ENCODE measurements at places on chromosomes 13 and 19.

DNA sequence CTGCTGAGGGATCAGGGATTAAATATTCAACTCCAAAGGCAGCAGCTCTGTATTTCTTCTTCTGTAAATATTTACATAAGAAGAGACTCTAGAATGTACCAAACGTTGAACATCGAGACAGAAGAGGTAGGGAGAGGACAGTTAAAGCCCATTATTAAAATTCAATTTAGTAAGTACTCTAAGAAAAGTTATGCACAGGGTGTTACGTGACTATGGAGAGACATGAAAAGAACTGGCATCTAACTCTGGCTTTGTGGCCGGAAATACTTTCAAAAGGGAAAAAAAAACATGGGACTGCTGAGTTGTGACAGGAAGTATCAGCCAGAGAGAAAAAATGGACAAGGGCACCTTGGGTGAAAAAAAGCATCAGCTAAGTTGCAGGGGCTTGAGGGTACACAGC is 36.7 kb downstream of the LNX2 start:
- DNase-seq: no peak

DNA sequence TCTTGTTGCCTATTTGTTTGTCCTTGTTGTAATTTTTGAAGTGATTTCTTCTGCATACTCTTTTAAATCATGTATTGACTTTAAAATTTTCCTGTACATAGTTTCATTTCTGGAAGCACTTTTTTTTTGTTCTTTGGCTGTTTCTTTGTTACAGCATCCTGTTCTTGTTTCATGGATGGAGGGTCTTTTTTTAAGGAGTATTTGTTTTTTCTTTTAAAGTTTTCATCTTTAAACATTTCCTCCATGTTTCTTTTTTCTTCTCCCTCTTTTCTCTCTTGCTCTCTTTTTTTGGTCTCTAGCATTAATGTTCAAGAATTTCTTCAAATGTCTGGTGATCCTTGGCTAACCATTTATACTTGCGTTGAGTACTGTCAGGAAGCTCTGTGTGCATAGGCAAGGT is 58.8 kb downstream of the URI1 start:
- DNase-seq: no peak

DNA sequence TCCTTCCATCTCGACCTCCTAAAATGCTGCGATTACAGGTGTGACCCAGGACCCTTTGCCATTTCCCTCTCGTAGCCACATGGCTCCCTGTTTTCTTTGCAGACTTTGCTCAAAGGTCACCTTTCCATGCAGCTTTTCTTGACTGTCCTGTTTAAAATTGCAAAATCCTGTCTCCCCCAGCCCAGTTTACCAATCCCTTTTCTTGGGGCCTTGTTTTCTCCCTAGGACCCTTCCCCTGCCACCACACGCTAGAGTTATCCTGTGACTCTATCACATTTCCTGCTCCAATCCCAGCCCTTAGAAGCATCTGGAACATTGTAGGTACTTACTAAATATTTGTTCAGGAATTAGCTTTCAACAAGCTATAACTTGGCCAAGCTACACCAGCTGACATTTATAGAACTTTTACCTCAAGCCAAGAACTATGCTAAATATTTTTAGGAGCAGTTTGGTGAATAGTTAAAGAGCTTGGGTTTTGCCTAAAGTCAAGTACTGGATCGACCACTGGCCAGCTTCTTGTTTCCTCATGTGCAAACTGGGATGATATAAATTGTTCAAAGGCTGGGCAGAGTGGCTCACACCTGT is 9.1 kb upstream of the SERTAD3 start:
- peak; percentile 59 for DNase-seq

GRCh38 chr13:72586518-72586917 is 140.9 kb downstream of the MZT1 start:
- no peak for DNase-seq

GRCh38 chr19:52889931-52890330 is 7.5 kb downstream of the ZNF320 start:
- no peak for DNase-seq

DNA sequence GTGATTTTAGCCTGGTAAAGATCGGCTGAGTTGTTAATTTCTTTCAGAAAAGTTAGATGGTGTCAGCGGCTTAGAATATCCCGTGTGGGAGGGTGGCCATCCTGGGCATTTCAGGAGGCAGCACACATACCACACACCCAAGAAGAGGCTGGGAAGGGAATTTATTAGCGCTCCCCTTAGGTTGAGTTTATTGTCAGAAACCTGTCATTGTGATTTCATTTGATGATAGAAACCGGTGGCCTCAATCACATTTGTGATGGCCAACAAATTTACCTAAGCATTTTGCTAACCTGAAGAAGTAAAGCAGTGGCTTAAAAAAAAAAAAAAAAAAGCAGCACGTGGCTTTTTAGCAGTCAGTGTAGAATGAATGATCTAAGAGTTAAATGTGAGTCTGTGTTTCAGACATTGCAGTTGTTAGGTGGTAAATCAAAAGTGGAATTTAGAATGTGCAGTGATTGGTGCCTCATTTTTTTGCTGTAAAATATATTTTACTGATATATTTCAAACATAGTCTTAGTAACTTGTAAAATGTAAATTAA is 2.7 kb downstream of the SIPA1L3 start:
- DNase-seq: no peak

- DNase-seq: no peak
Measured at GRCh38 chr13:63636316-63636993, 2220.8 kb upstream of the PCDH20 start.

DNA sequence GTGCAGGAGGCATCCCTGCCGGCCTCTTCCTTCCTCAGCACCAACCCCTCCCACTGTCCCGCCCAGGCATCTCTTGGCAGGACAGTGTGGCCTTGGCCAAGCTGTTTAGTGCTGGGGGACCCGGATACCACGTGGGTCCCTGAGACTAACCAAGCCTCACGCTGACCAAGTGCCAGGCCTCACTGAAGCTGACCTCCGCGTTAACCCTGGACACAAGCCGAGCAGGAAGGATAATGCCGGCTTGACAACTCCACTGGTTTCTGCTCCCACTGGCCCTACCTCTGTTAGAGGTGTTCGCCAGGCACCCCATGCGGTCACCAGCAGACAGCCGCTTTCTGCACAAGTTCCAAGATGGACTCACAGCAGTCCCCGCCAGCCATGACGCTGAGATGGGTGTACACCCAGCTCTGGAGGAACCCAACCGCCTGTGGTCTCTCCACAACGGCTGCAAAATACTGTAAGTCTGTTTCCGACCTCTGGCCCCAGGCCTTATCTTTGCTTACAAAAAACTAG is 12.4 kb downstream of the GRTP1 start:
- no peak for DNase-seq

DNA sequence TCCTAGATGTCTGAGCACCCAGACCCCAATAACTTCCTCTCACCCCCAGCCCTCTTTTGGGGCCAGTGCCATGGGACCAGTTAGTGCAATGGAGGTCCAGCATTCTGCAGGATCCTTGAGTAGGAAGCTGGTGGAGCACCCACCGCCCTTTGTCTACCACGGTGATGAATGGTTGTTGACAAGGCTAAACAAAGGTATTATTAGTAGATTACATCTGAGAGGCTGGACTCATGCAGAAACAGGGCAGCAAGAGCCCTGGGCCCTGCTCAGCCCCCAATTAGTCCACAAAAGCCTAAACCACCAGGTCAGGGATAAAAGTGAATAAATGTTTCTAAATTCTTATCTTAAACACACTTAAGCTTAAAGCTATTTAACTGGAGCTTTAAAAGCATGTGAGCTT is 196.5 kb upstream of the TSHZ3 start:
- no peak for DNase-seq

GRCh38 chr19:54921082-54921481 is 15.1 kb downstream of the NCR1 start:
- DNase-seq: no peak

GRCh38 chr13:42218576-42218975 is 53.4 kb upstream of the AKAP11 start:
- no peak for DNase-seq

DNA sequence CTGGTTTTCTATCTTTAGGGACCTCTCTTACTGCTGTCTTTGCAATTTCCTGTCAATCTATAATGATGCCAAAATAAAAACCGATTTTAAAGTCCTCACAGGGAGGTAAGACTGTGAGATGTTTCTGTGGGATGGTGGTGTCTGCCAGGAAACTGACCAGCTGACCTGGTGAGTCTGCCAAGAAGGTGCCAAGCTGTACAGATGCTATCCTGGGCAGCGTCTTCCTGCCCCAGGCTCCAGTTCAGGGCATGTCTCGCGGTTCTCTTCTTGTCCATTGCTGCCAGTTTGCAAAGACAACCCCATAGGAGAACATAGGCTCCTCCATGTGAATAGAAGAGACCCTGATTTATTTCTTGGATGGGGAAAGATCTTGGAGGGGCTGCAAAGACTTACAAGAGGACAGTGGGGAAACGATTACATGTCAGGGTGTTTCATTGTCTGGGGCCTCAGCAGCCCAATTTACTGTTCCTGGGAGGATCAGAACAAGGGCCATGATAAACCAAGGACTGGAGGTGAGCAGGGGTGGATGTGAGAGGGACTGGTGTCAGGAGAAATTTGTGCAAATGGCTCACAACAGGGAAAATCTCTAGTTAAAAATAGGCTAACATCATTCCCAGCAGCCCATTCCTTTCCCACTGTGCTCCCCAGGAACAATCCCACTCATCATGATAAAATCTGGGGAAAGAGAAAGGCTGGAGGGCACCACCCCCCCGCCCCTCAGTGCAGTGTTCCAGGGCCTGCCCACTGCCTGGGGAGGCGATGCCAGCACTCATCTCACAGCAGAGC is 42.7 kb upstream of the VSTM2B start:
- no peak for DNase-seq

DNA sequence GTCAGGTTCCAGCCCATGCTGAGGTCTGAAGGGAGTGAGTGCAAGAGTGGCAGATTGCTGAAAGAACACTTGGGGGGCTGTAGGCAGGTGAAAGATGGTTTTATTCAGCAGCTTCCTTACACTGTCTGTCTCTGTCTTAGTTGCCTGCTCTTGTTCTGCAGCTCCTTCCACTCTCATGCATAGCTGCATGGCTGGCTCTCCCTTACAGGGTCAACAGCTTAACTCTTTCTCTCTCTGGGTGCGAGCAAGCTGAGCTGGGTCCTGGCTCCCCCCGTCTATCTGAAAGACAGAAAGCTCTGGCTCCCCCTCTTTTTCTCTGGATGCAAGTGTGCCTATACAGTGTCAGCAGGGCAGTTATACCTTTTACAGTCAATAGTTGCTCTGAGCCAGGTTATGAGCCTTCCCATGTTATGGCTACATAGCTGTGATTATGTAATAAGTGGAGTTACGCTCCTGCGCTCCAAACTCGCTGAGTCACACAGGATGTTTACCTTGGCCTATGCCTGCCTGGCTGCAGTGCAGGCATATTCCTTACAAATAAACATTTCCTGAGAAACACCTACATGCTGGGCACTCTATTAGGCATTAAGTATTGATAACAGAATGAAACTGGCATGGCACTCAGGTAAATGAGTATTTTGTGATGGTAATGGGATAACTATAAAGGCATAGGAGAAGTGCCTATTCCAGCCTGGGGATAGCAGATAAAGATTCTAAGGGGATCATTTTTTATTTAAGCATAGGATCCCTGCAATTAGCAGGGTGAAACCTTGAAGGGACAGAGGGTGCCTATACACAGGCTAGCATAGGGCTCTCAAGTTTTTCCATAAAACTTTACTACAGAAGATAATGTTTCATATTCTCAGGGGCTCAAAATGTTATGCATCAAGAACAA is 826.9 kb upstream of the PCDH9 start:
- DNase-seq: no peak

DNA sequence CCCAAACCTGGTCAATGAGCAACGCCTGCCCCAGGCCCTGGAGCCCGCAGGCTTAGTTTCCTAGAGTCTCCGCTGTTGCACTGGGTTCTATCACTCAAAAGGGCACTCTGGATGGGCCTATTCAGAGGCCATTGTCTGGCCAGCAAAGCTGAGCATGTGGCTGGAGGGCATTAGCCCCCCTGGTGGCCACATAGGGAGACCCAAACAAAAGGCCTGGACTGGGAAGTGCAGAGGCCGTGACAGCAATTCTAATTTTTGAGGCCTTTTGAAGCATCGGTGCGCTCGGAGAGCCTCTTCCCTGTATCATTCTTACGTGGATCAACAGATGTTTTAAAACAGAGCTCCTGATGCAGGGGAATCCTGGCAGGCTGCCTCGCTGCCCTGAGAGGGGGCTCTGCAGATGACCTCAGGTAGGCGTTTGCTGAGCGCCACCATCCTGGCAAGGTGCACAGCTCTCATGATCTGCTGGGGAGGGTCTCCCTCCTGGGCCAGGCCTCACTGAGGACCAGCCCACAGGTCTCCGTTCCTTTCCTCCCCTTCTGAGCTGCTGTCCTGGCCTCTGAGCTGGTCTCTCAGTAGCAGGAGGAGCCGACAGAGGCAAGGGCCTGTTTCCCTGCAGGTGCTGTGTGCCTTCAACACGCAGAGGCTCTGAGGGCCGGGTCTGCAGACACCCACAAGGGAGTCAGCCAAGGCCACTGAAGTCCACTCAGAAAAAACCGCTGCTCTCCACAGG is 190.5 kb downstream of the URI1 start:
- no peak for DNase-seq

DNA sequence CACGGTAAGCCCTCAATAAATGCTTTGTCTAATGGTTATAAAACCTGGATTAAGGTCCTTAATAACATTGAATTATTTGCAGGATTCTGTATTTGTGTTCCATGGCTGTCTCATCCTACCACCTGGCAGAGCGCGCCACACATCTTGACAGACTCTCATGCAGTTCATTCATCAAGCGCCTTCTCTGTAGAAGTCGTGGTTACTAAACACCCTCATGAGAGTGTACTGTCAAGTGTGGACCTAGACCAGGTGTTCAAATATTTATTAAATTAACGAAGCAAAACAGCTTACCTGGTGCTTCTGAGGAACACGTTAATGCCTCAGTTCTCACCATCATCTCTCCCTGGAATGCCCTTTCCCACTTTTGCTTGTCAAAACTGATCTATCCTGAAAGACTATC is 13.1 kb upstream of the FBXL3 start:
- no peak for DNase-seq

- DNase-seq: peak; percentile 30
Measured at GRCh38 chr19:39557811-39558623, 18.1 kb upstream of the EID2 start.

DNA sequence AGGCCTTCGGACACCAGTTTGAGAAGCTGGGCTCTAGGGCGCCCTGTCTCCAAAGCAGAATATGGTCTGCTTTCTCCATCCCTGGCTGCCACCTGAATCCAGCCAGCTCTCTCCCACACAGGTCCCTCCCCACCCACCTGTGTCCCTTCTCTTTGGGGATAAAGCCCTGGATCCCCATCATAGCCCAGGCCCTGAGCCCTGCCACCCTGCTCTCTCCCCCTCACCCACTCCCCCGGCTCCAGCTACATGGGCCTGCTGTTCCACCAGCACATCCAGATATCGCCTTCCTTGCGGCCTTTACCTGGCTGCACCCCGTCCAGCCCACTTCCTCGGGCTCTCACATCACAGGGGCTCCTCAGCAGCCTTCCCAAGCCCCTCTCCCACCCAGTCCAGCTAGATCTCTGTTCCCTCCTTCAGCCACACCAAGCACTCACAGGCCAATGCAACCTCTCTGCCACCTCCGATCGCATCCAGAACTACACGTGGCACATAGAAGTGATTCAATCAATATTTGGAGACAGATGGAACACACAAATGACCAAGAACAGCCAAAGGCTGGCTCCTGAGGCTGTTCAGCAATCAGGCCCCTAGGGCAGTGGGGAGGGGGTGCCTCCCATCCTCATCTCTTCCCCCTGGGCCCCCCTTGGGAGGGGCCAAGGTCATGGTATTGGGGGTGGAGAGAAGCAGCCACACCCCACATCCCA is 7.6 kb downstream of the AKT2 start:
- DNase-seq: no peak
